ENCODE measurements at places on chromosomes 13 and 19.

- DNase-seq = no peak
Measured at GRCh38 chr19:13669780-13670355, 94.5 kb upstream of the MRI1 start.

GRCh38 chr19:51158474-51159129 lies 16.5 kb downstream of the SIGLEC7 start:
- DNase-seq = no peak

- peak; percentile 93 for DNase-seq
Measured at GRCh38 chr19:3580156-3580934, 4.9 kb upstream of the GIPC3 start.

DNA sequence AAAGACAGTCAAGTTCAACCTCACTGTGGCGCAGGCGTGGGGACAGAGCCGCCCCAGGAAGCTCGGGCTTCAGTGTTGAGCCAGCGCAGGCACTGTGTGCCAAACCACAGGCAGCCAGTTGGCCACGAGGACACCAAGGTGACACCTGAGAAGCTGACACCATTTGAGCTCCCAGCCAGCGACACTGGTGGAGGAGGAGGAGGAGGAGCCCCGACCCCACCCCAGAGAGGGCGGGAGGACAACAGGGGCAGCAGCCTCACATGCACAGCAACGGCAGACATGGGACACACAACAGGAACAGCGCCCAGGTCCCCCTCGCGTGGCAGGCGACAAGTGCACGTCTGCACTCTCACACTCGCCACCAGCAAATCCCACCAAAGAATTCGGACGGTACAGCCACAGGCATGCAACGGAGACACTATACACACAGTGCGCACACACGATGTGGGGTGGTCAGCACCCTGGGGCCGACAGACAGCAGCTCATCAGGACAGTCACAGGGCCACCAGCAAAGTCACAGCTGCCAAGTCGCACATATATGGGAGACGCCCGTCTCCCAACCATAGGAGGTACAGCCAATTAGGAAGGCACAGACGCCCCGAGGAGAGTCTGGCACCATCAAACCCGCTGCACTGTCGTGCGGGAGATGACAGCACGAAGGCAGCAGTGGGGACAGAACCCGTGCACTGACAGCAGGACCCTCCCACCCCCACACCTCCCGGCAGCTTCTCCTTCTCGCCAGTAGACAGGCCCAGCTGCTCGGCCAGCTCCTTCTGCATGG lies 3.4 kb downstream of the EIF3G start:
- DNase-seq = no peak

GRCh38 chr13:111973186-111973585 lies 93.8 kb upstream of the SOX1 start:
- DNase-seq = no peak

DNA sequence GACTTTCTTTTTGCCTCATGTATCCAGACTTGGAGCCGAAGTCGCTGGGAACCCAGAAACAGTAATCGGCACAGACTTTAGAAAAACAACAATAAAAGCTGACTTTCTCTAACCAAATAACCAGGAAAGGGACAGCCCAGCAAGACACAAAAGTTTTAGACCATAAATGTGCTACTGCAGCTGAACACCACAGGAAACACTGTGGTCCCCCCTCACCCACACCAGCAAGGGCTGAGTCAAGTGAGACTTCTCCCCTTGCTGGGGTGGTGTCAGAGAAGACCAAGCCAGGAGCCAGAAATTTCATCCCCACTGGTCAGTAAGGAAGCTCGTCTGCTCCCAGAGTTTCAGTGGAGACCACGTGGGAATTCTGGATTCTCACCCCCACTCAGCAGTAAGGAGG lies 70.6 kb downstream of the ESD start:
- no peak for DNase-seq

DNA sequence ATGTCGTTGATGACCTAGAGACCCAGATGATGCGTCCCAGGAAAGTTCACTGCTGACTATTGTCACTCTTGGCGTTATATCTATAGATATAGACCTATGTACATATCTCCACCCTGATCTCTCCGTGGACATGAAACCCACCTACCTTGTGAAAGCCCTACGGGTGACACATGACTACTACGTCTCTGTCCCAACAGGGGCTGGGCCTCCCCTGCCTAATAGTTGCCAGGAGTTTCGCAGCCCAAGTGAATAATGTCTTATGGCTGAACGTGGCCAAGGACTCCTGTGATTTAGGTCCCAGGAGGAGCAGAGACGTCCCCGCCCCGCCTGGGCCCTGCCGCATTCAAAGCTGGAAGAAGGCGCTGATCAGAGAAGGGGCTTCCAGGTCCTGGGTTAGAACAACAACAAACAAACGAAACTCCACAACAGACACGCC lies 4.9 kb upstream of the POU4F1 start:
- DNase-seq = no peak

- no peak for DNase-seq
Measured at GRCh38 chr13:21164631-21165030, 11.7 kb downstream of the SKA3 start.

- DNase-seq = no peak
Measured at GRCh38 chr13:70125693-70126092, 17.4 kb upstream of the KLHL1 start.

DNA sequence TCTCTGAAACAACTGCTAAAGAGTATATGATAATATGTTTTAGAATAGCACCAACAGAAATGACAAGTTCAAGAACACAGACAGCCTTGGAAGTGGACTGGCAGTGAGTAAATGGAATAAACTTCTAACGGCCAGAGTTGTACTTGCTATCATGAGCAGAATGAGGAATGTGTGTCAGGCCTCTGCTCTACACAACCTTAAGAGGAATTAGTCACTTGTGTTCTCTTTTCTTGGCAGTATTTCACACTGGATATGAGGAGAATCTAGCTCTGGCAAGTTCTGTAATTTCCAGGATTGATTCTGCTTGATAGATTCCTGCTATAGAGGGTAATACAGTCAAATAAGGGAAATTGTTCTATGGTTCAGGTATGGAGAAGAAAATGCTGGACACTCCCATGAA lies 757.3 kb downstream of the EFNB2 start:
- peak; percentile 65 for DNase-seq

GRCh38 chr19:42132030-42132628 lies at the start of gene POU2F2:
TSS of gene POU2F2 (minus strand) at chr19:42132446. CDS start at chr19:42132411, 35 bp downstream.
- no peak for DNase-seq

DNA sequence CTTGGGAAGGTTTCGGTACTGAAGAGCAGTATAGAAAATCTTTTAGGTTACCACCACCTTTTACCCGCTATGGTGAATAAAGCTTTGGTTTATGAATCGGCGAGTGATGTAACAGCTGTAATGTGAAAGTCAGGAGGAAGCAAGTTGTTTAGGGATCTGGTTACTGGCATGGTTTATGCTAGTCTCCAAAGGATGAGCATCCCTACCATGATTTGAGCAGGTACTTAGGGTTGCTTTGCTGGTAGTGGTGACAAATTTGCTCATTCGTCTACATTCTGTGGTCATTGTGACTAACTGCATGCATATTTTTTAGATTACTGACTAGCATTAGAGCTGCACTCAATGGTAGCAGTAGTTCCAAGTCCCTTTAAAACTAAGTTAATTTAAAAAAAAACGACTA lies 104.1 kb downstream of the FRY start:
- DNase-seq = peak; percentile 67

GRCh38 chr13:32545083-32545482 lies 6.5 kb upstream of the N4BP2L2 start:
- no peak for DNase-seq

DNA sequence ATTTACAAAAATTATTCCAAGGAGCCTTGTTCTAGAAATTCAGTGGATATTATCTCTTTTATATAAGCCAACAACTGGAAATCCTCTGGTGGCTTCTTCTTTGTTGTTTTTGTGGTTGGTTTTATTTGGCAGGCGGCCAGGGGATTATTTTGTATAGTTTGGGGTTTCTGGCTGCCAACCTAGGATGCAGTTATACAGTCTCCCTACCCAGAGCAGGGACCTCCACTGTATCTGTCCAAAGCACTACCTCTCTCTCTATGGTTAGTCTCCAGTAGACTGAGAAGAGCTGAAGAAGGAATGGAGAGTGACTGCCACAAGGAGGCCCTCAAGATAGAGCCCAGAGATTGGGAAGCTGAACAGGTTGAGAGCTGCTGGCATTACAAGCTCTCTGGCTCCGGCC lies 80.2 kb downstream of the ZAR1L start:
- DNase-seq = peak; percentile 7

DNA sequence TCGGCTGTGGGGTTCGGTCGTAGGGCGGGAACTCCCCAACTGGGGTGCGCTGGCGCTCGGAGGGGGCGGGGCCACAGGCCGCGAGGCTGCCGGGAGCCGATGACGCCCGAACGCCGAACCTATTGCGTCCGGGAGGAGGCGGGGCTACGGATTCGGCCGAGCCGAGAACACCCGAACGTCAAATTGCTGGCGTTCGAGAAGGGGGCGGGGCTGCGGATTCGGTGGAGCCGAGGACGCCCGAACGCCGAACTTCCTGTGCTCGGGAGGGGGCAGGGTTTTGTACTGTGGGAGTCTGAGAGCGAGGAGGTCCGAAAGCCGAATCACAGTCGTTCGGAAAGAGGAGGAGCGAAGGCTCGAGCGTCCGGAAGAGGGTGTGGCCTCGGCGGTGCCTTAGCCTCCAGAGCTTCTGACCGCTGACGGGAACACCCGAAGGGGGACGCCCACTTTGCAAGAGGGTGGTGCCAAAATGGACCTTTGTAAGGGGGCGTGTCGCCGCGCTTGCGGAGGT lies 551 bp upstream of the TSEN34 start:
- peak; percentile 100 for DNase-seq

DNA sequence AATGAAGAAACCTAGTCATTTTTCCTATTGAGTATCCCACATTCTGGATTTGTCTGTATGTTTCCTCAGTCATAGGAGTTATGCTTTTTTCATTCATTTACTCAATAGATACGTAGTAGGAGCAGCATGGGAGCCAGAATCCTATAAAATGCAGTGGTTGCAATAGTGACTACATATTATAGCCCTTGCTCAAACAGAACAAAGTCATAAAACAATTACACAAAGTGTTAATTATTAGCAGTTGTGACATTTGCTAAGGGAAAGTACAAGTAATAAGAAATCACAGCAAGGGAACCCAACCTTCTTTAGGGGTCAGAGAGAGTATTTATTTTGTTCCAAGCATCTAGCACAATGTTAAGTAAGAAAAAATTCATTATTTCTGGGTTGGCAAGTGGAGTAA lies 27.7 kb upstream of the POU4F1 start:
- no peak for DNase-seq

DNA sequence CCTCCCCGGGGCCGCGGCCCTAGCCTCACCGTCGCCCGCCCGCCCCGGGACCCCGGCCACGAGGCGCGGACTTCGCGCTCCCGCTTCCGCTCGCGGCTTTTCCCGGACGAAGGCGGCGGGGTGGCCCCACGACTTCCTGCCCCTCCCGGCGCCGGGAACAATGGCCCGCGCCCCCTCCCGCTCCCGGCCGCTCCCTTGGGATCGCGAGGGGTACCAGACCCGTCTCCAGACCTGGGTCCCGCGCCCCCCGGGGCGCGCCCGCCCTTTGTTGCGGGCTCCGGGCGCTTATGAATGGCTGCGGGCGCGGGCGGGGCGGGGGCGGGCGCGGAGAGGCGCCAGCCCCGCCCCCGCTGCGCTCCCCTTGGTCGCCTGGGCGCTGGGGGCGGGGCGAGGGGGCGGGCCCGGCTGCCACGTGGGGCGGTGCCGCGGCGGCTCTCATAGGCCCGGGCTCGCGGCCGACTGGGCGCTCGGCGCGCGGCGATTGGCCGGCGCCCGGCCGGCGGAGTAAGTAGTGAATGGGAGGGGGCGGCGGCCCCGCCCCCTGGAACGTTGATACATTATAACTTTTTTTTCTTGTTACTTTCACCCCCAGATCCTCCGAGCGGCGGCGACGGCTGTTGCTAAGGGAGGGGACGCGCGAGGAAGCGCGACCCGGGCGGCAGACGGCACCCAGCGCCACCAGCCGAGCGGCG lies 1.1 kb downstream of the MIDN start:
- DNase-seq = peak; percentile 98

DNA sequence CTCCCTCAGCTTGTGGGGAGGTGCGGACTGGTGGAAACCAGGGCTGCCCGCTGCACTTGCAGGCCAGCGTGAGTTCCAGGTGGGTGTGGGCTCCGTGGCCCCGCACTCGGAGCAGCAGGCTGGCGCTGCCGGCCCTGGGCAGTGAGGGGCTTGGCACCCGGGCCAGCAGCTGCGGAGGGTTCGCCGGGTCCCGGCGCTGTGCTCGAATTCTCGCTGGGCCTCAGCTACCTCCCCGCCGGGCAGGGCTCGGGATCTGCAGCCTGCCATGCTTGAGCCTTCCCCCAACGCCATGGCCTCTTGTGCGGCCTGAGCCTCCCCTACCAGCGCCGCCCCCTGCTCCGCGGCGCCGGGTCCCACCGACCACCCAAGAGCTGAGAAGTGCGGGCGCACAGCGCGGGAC lies 71.6 kb upstream of the ADGRL1 start:
- no peak for DNase-seq

GRCh38 chr13:109481040-109481439 lies 305.3 kb downstream of the IRS2 start:
- peak; percentile 75 for DNase-seq

- DNase-seq = no peak
Measured at GRCh38 chr19:53864308-53864836, 3.3 kb upstream of the MYADM start.

DNA sequence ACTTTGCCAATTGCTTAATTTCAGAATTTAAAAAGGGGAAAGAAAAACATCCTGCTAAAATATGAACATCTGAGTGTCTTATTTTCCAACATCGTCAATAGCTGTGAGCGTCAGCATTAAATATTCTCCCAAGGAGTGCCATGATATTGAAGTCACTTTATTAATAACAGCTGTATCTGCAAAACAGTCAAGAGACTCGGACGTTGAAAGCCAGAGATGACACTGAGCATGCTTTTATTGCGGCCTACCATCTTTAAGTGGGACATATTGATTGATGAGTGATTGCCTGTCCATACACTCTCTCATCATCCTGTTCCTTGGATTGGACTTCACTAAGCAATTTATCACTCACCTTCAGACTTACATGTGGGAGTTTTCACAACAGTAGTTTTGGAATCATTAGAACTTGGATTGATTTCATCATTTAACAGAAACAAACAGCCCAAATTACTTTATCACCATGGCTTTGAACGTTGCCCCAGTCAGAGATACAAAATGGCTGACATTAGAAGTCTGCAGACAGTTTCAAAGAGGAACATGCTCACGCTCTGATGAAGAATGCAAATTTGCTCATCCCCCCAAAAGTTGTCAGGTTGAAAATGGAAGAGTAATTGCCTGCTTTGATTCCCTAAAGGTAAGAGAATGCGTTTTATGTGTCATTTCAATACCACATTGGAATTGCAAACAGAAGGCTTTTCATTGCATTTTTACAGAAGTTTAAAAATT lies 53.8 kb downstream of the MBNL2 start:
- no peak for DNase-seq

DNA sequence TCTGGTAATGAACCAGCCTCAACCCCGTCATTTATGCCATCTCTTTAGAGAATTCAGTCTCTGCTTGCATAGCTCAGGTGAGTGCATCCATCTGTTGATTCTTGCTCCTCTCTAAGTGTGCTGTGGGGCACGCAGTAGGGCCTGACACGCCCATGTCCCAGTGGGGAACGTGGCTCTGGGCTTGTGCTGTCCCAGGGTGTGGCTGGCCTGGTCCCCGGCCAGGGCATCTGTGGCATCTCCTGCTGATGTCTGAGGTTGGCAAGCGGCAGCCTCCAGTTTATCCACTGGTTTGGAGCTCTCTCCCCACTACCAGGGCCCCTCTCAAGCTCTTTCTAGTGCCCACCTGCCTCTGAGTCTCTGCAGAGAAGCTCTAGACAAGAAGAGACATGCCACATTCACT lies 146.6 kb upstream of the GJB6 start:
- no peak for DNase-seq

- DNase-seq = no peak
Measured at GRCh38 chr19:58248886-58249285, 20.2 kb downstream of the ZNF544 start.

Measured in astrocyte of the spinal cord (primary cell).